ENCODE measurements at places on chromosomes 16 and 17.

GRCh38 chr16:47523342-47524006 lies 62.3 kb downstream of the PHKB start:
- DNase-seq: peak; percentile 12

GRCh38 chr16:50550035-50550434 lies 1.8 kb downstream of the NKD1 start:
- no peak for DNase-seq

DNA sequence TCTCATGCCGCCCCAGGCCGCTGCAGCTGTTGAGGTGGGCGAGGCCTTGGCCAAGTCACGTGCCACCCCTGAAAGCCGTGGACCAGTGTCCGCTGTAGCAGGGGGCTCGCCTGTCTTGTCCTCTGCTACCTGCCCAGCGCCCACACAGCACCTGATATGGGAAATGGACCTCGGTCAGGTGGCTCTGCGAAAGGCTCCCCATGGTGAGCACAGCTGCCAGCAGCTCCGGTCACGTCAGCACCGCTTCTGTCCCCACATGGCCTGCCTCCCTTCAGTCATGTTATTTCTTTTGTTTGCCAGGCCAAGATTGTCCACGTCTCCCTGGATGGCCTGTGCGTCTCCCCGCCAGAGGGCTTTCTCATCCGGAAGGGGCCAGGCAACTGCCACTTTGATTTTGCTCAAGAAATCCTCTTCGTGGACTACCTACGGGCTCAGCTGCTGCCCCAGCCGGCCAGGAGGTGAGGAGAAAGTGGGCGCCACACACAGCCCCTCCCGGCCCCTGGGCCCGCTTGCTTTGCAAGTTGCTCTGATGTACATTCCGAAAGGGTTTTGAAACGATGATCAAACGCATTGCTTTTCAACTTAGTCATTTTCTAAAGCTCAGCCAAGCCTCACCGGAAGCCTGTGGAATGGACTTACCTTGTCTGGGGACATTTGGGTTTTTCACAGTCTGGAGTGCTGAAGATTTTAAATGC lies 219.8 kb downstream of the KATNIP start:
- no peak for DNase-seq

DNA sequence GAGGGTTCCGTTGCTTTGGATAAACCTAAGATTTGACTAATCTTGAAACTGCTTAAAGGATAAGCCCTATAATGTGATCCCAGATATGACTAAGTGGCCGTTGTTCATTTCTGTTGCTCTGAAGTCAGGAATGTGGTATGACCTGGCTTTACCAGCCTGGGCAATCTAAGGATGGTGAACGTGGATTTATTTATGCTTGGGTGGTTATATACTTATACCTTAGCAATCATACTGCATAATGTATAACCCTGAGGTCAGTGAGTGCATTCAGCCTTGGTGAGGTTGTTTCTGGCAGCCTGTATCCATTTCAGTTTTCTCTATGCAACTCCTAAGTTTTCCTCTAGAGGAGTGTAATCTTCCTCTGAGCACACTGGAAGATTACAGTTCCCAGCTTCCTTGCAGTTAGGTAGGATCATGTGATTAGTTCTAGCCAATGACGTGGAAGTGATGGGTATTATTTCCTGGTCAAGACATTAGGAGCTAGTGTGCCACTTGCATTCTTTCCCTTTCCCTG lies 41.9 kb downstream of the FTO start:
- no peak for DNase-seq

- DNase-seq: no peak
Observed at GRCh38 chr17:32285306-32285705, 19.7 kb downstream of the RHBDL3 start.
